ENCODE measurements at places on chromosomes 12 and 14.

DNA sequence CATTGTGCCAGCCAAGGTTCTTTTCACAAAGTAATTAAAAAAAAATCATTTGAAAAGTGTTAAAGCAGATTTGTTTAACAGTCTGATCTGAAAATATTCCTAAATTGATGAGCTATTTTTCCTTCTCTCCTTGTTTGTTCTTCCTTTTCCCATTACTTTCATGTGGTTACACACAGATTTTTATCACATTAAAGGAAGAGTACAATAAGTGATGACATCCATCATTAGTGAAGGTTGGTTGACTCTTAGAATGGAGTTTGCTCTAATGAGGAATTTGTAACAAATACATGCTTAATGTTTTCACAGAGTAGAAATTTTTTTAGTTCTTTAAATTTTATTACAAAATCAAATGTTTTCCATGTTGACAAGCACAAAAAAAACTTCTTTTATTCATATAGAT lies 18.9 kb upstream of the TOMM20L start:
- no peak for DNase-seq

- DNase-seq: no peak
Observed at GRCh38 chr14:104151566-104152245, 13.3 kb downstream of the KIF26A start.

- no peak for DNase-seq
Observed at GRCh38 chr12:72832024-72832423, 559.9 kb downstream of the TRHDE start.

GRCh38 chr12:93109551-93110203 lies 180.6 kb upstream of the EEA1 start:
- no peak for DNase-seq

- DNase-seq: peak; percentile 80
Observed at GRCh38 chr12:10214136-10214894, 1.6 kb downstream of the GABARAPL1 start.

DNA sequence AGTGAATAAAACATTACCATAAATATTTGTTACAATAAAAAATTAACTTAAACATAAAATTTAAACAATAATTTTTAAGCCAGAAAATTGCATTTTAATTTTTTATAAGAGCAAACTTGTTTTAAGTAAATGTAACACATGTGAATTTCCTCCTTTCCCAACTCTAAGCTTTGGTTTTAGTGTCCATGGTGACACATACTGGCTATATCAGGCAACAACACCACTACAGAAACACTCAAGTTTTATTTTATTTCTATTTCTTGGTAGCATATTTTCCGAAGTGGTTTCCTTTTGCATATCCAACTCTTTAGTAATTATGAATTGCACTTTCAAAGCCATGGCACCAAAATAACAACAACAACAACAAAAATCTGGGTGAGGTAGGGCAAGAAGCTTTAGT lies 2.2 kb downstream of the NELL2 start:
- no peak for DNase-seq

GRCh38 chr14:94548999-94549985 lies 11.9 kb upstream of the SERPINA4 start:
- DNase-seq: peak; percentile 27

GRCh38 chr12:12881151-12881909 lies 10.0 kb upstream of the GPRC5A start:
- DNase-seq: peak; percentile 41

- peak; percentile 84 for DNase-seq
Observed at GRCh38 chr12:64404470-64405256, 471 bp downstream of the XPOT start.

- DNase-seq: peak; percentile 25
Observed at GRCh38 chr12:76820888-76821482, 57.1 kb downstream of the ZDHHC17 start.

DNA sequence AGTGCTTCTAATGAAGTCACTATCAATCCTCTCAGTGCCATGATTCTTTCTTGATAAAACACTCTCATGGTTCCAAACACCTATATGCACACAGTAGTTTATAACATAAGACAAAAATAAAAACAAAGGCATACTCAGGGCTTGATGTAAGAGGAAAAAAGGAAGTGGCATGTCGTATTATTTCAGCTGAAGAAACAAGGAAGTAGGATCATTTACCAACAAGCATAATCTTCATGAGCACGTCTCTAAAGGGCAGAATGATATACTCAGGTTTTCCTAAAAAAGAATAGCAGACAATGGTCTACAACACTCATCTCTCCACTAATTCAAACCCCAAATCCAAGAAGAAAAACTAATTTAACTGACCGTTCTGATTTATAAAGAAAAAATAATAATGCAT lies 33.9 kb downstream of the NUMB start:
- DNase-seq: no peak

DNA sequence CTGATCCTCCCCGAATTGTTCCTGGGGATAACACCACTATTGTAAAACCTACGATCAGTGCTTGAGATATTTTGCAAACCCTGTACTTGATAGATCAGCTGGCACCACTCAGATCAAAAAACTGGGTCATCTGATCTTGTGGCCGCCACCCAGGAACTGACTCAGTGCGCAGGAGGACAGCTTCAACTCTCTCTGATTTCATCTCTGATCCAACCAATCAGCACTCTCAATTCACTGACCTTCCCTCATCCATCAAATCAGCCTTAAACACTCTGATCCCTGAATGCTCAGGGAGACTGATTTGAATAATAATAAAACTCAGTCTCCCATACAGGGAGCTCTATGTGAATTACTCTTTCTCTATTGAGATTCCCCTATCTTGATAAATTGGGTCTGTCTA lies 4.2 kb upstream of the XPOT start:
- DNase-seq: peak; percentile 73

DNA sequence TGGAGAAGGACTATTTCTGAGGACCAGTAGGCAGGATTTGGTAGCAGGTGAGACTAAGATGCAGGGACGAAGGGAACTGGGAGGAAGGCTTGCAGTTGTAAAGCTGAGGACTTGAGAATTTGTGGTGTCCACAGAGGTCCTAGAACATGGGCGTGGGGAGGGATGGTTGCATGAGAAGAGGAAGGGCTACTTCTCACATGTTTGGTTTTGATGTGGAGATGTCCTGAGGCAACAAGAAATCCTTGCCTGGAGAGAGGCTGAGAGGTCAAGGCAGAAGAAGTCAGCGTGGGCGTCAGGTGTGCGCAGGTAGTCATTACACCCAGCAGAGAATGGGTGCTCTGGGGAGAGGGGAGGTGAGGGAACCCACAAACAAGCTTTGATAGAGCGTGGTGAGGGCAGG lies 5.7 kb upstream of the RABGGTA start:
- DNase-seq: no peak

DNA sequence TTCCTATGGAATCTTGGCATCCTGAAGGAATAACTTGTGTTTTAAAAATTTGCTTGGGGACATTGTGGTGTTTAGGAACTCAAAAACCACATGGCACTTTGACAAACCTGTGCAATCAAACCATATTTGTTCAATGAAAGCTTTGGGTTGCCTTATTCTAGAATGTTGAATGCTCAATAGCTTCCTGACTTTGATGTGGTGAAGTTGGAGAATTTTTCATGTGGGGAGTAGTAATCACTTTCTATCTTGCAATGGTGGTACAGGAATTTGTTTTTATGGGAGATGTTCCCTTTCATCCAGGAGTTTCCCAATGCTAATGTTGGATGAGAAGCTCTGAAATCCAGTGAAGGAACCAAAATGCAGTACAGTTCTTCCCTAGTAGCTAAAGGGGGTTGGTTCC lies 42.2 kb upstream of the LDHB start:
- no peak for DNase-seq

DNA sequence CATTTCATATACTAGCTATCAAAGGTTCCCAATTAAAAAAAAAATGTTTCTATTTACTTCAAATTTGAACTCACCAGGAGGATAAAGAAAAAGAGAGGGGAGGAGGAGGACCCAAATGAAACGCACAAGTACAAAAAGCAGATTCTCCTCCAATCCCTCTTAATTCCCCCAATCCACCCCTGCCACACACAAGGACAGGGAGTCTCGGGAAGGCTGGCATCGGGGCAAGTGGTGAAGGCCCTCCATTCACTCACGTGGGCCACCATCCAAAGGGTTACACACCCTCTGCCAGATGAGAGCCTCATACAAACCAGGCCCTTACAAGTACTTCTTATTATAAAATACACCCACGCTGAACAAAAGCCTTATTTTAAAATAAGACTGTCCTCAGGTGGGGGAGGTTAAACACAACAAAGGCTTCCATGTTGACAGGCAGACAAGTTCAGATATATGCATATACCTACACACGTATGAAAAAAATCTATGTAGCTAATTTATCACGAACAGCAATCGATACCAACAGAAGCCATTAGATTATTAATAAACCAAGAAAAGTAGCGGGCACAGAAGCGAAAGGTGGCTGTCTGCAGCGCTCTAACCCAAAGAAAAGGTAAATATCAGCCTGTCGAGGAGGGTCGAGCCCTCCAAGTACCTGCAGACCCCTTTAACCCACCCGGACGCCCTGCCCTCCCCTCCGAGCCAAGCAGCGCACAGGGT lies 1.5 kb downstream of the ATP2B1 start:
- DNase-seq: peak; percentile 22

GRCh38 chr12:59182191-59182590 lies 261.9 kb upstream of the LRIG3 start:
- no peak for DNase-seq

DNA sequence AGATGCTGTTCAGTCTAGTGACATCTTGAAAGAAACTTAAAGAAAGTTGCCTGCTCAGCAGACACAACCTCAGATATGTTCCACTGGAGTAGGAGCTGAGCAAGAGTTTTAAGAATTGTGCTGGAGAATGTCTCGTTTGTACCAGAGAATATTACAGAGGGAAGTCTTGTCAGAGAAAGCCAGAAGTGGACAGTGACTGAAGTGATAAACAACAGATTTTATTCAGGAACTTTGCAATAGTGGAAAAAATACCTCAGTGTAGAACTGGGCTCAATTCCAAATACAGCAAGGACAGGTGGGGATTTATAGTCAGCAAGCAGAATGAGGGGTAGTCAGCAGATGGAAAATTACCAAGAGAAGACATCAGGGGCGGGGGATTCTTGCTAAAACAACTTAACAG lies 18.6 kb downstream of the ZDHHC17 start:
- DNase-seq: no peak

- DNase-seq: no peak
Observed at GRCh38 chr12:46158501-46158900, 110.3 kb downstream of the SLC38A1 start.
